Activated T-cell treated with anti-CD3 and anti-CD28 coated beads, Interleukin-2, amount 50 U/mL, for 4 hours (primary cell): ENCODE measurements at places on chromosomes 3 and 15. TPM values are rescaled to one million over a fixed set of nuclear protein-coding genes. Genes with fewer than 3 reads are reported as not detected.

- DNase-seq, result no peak
These were observed 314 bp upstream of the TMED3 start for GRCh38 chr15:79310612-79310984.

Gene MORC1
- not detected for total RNA-seq

GRCh38 chr15:91471468-91471867 is 371.4 kb downstream of the SV2B start:
- no peak for DNase-seq

Gene TLNRD1
- total RNA-seq, result 45.0 TPM

GRCh38 chr15:90845201-90845949 is 23.0 kb upstream of the FURIN start:
- DNase-seq, result peak; percentile 10

Gene CCDC33
- not detected for total RNA-seq

GRCh38 chr3:139933766-139934165 is 1.2 kb upstream of the CLSTN2 start:
- no peak for DNase-seq

Gene HCLS1
- total RNA-seq, result 221 TPM

GRCh38 chr3:15467227-15468181 is 40.1 kb downstream of the EAF1 start:
- DNase-seq, result no peak

- DNase-seq, result no peak
These were observed 9.8 kb downstream of the RPL15 start for GRCh38 chr3:23926736-23927135.

DNA sequence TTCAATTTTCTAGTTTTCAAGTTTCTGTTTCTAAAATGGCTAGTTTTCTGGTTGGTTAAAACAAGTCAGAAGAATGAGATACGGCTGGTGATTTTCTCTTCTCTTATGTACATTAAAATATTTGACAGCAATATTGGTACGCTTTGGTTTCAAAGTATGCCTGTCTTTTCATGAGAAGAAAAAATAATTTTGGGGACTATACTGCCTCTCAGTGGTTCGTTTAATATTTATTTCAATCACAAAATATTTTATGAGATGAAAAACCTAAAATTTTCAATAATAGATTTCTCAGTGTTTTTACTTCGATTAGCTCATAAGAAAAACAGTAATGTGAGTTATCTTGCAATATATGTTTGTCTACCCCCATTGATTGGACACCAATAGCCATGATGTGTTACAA is 72.8 kb upstream of the AADACL2 start:
- DNase-seq, result no peak

- no peak for DNase-seq
These were observed 842 bp upstream of the U2SURP start for GRCh38 chr3:143000528-143000927.

Gene FOXB1
- 0.26 TPM for total RNA-seq

GRCh38 chr15:60620708-60621107 is 141.8 kb upstream of the ICE2 start:
- DNase-seq, result no peak

- no peak for DNase-seq
These were observed 355.4 kb downstream of the OTOL1 start for GRCh38 chr3:161851941-161852566.

Gene C3orf49
- total RNA-seq, result not detected

DNA sequence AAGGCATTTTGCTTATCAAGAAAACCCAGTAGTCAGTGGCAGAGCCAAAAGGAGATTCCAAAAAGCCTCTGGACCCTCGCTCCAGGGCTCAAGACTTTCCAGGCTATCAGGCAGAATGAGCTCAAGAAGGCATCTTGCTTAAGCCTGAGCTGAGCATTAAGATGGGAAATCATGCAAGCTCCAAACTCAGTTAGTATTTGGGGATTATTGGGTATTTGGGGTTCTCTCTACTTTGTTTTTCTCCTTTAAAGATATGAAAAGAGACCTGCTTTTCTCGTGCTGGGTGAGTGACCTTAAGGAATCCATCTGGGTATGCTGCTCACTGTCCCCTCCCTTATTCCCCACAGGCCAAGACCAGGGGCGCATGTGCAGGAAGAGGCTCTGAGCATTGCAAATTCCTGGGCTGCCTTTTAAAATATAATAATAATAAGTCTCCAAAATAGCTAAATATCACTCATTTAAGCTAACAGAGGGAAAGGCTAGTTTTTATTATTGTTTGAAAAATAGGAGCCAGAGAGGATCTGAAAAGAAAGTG is 75.4 kb upstream of the HACD2 start:
- DNase-seq, result no peak

GRCh38 chr15:79779746-79780145 is 117.1 kb downstream of the MTHFS start:
- no peak for DNase-seq

DNA sequence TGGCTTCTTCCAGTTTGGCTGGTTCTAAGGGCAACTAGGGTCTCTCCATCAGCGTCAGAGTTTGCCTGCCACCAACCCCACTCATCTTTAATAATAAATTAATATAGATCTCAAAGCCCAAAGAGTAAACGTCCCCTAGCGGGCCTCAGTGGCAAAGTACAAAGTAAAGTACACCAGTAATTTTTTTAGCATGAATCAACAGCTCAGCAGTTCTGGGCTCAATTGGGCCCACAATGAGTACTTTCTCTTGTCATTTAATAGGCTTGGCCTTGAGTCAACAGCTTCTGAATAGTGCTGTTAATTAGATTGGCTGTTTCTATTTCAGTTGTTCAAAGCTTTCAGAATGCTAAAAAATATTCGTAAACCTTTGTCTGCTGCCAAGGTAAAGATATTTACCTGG is 89.0 kb upstream of the PFN2 start:
- no peak for DNase-seq

DNA sequence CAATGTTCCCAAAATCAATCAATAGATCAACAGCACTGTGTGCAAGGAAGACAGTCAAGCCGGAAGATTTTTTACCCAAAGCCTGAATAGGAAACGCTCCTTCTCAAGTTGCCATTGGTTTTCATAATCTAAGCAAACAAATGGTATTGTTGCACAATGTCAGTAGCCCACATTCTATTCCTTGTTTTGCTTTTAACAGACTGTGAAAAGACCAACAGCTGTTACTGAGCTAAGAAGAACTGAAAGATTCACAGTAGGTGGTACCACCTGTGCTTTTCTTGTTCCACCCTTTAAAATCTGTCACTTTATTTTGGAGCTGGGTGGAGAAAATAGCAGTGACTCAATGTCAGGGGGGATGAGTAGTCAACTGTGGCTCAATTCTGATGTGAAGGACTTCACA is 357.5 kb upstream of the CADM2 start:
- no peak for DNase-seq

- no peak for DNase-seq
These were observed 23.7 kb downstream of the PLXND1 start for GRCh38 chr3:129582799-129583198.

DNA sequence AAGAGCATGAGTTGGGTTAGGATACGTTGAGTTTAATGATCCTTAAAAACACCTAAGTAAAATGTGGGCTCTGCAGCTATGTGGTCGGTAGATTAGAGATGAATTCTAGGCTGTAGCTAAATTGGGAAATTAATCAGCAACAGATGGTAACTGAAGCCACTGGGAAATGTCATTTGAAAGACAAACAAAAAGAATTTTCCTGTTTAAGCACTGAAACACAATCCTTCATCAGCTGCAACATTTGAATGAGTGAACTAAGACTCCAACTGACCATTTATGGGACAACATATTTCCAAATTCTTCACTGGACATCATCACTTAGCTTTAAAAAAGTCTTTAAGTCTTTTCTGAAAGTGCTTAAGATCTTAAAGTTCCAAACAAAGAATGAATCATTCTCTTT is 226.9 kb downstream of the ZNF385D start:
- DNase-seq, result no peak

Gene SOX2
- not detected for total RNA-seq

- DNase-seq, result no peak
These were observed 45.9 kb downstream of the FSTL1 start for GRCh38 chr3:120404876-120405275.

Gene SLC22A14
- total RNA-seq, result not detected

DNA sequence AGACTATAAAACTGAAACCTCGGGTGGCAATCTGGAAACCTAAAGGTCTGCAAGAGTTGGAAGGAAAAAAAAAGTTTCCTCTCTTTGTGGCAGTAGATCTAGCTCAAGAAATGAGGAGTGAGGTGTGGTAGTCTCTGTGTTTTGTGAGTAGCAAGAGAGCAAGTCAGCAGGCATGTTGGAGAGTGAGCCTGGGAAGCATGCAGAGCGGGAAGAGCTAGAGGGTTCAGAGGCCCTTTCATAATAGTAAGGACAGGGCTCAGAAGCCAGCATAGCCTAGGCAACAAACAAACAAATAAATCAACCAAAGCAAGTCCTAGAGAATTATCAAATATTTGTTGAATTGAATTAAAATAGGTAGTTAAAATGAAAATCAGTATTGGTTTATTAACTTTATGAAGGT is 189.7 kb upstream of the CBLB start:
- DNase-seq, result no peak

Gene TGM4
- not detected for total RNA-seq

Gene MOBP
- not detected for total RNA-seq

DNA sequence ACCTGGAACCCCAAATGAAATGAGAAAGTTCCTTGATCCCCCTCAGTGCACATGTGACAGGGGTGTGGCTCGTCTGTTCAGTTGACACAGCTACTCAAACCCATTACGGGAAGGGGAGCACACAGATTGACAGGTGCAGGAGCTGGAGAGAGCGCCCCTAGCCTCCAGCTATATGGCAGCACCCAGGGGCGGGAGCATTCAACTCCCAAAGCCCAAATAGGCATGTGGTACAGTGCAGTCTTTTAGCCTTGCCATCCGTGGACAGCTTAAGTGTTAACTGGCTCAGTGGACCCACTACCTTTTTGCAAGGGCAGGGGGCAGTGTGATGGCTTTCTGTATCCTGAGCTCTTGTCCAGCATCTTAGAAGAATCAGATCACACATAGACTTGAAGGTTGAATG is 1374.2 kb upstream of the ALCAM start:
- DNase-seq, result no peak

- no peak for DNase-seq
These were observed 11.6 kb upstream of the AEN start for GRCh38 chr15:88609344-88610090.

DNA sequence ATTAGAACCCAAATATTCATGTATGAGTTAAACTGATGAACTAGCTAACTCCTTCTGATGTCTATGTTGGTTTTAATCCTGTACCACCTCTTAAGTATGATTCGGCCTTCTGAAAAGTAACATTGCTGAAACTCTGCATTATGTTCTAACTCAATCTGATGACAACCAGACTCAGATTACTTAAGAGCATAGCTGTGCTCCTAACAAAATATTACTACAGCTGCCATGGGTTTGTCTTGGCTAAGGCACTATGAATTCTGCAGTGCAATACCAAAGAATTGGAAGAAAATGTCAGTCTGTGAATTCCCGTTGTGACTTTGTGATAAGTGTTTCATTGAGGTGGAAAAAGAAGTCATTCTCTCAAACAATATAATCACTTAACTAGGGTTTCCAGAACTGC is 224.4 kb downstream of the ZMAT3 start:
- DNase-seq, result no peak

Gene RYR3
- not detected for total RNA-seq

Gene GMNC
- total RNA-seq, result not detected

DNA sequence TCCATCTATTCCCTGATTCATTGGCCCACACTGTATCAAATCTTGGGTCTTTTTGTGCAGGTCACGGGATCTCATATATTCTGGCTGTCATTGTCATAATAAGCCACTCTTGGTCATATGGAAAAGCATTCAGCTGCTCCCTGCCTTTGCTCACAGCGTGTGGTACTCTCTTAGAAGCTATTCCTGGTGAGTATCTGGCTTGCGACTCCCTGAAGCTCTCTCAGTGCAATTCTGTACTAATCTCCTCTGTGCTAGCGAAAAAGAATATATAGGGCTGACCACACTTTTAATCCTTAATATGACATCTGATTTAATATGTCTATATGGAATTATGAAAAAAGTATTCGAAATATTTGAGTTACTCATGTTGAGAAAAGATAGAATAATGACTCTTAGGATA is 440.8 kb upstream of the GBE1 start:
- DNase-seq, result no peak

- no peak for DNase-seq
These were observed 1053.0 kb downstream of the TUSC7 start for GRCh38 chr3:117762621-117763037.

- no peak for DNase-seq
These were observed 207.4 kb downstream of the FMN1 start for GRCh38 chr15:32987067-32987466.

- DNase-seq, result peak; percentile 33
These were observed 817 bp downstream of the USP3 start for GRCh38 chr15:63504979-63505841.

Gene NDN
- total RNA-seq, result 0.66 TPM

Gene ISLR2
- total RNA-seq, result not detected

GRCh38 chr3:191373327-191373726 is 43.0 kb upstream of the UTS2B start:
- no peak for DNase-seq

- DNase-seq, result no peak
These were observed at the start of gene REC114 for GRCh38 chr15:73442968-73443367. Gene REC114, plus strand, starts transcription at chr15:73443164. Its CDS starts 22 bp downstream, at chr15:73443186.

- no peak for DNase-seq
These were observed 25.7 kb downstream of the ZNF35 start for GRCh38 chr3:44674211-44674610.

DNA sequence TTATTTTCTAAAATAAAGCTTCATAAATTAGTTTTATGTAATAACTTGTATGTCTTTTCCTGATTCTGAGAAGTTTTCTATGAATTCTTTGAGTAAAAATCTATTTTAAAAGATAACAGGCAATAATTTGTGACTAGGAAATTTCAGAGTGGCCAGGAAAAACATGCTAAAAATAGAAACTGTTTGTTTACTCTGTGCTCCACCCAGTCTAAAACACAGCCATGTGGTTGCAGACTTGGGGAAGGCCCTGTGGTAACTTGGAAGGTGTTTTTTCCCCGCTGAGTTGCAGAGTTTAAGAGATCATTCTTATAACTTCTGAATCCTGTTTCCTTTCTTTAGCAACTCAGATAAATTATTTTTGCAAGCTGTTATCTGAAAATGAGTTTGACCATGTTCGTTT is 21.9 kb downstream of the PLCL2 start:
- no peak for DNase-seq

Gene SPTBN5
- 0.16 TPM for total RNA-seq
